ENCODE measurements at places on chromosomes 12 and 14. TPM values are rescaled to one million over a fixed set of nuclear protein-coding genes. Genes with fewer than 3 reads are reported as not detected.

DNA sequence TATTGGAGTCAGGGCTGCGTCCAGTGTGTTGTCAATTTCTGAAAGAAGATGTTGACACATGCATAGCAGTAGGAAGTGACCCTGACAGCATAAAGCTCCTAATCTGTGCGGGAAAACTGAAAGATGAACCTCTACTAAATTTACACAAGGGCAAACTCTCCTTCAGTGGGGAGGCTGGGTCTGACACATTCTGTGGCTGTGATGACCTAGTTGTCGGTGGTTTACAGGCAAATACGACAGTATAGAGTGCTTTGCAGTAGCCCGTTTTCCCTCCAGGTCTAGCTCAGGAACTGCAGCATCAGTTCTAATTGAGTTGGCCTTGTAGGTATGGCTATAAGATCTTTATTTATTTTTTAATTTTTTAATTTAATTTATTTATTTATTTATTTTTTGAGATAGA lies 14.8 kb upstream of the GABARAPL1 start:
- no peak for DNase-seq

GRCh38 chr14:99634443-99634842 lies 10.5 kb upstream of the HHIPL1 start:
- no peak for DNase-seq

- no peak for DNase-seq
Measured at GRCh38 chr14:102914474-102915291, 7.8 kb upstream of the AMN start.

- DNase-seq = no peak
Measured at GRCh38 chr12:76713986-76714385, 49.9 kb upstream of the ZDHHC17 start.

The PIWIL1 gene
- not detected for total RNA-seq

The HOXC12 gene
- not detected for total RNA-seq

The BHLHE41 gene
- not detected for total RNA-seq

The NPAS3 gene
- not detected for total RNA-seq

The TEX22 gene
- total RNA-seq = 2.0 TPM

GRCh38 chr12:91139286-91139685 lies 28.0 kb upstream of the LUM start:
- no peak for DNase-seq

The AKAP5 gene
- total RNA-seq = 0.57 TPM

DNA sequence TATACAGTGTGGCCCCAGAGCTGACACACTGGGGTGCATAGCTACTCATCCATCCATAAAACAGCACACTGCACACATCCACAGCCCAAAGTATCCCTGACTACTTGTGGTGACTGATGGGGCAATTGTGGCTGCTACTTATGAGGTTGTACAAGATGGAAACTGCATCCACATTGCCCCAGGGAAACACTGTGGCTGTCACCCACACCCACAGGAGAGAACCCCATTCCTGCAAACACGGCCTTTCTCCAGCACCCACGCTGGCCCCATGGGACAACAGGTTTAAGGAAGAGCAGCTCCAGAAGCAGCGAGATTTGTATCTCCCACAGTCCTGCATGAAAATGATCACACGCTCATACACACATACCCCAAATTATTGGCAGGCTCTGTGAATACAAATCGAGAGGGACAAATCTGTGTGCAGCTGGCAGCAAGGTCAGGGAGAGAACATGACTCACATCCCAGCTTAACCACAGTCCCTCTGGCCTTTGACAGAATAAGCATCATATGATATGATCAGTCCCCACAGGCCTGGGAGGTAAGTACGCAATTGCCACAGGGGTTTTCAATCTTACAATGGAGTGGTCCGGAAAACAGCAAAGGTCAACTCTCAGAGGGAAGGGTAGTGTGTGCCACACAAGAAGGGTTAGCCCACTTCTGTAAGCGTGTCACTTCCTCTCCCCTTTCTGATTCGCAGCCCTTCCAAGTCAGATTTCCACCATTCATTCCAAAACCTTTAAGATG lies 61.9 kb downstream of the ESR2 start:
- DNase-seq = no peak

- no peak for DNase-seq
Measured at GRCh38 chr12:3972576-3972975, 99.4 kb upstream of the PARP11 start.

The FAM222A gene
- 0.38 TPM for total RNA-seq

GRCh38 chr12:131943876-131944275 lies 5.9 kb upstream of the EP400 start:
- DNase-seq = no peak

The ARHGAP9 gene
- total RNA-seq = 97.9 TPM

- no peak for DNase-seq
Measured at GRCh38 chr12:26789731-26790644, 43.0 kb downstream of the ITPR2 start.

DNA sequence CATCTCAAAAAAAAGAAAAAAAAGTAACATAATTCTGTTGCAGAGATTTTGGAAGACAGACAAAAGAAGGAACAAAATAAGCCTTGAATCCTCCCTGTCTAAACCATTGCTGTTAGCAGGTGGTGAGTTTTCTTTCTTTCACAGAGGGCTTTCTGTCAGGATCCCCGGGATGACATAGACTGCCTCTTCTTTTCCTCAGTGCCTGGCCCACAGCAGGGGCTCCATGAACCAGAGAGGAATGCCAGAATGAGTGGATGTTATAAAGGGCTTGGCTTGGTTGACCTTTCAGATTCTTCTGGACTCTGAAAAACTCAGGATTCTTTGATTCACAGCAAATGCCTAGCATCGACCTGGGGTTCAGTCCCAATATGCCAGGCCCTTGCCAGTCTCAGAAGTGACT lies 45.8 kb upstream of the CORO1C start:
- no peak for DNase-seq

- no peak for DNase-seq
Measured at GRCh38 chr12:15527201-15528080, 205.1 kb downstream of the PTPRO start.

The RNF212B gene
- not detected for total RNA-seq

The KRT79 gene
- total RNA-seq = not detected

DNA sequence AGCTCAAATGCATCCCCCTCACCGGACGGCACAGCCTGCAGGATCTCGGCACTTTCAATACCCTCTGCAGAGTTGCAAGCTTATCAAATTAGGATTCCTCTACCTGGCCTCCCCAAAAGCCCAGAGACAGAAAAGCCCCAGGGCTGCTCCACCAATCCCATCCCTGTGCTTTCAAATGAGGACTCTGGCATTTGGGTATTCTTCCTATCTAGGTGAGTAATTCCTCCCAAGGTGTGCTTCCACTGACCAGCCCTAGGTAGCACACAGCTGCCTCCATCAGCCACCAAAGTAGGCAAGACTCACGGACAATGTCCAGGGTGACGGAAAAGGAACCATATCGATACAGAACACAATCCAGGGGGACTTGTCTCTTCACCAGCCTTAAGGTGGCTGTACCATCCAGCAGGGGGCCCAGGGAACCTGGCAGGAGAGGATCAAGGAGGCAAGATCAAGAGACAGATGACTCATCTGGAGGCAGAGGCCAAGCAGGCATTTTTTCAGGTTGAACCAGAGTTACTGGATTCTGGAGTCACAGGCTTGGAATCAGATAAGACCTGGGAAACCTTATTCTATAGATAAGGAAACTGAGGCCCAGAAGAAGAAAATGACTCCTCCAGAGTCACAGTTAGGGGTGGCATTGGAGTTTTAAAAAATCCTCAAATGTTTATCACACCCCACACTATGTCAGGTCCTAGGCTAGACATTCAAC lies 9.9 kb downstream of the PMEL start:
- DNase-seq = peak; percentile 65

GRCh38 chr14:100666851-100667250 lies 59.8 kb upstream of the DLK1 start:
- no peak for DNase-seq

Data from activated naive CD4-positive, alpha-beta T cell treated with anti-CD3 and anti-CD28 coated beads for 36 hours (primary cell).